ENCODE measurements at places on chromosomes 16 and 17.

DNA sequence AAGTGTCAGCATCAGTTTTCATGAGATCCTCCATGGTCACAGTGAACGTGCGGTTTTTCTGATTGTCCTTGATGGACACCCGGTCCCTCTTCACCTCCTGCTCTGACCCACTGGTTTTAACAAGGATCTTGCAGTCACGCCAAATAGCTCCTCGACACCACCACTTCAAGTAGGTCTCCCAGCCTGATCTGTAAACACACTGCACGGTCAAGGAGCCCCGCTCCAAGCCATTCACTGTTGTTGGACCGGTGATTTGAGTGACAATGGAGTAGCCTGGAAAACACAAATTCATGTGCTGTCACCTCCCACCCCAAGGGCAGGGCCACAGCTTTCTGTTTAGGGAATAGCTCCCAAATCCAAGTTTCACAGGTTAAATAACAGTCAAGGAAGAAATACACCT is 8.2 kb downstream of the CD300LF start:
- no peak for DNase-seq

GRCh38 chr16:1310832-1311200 is 1.4 kb downstream of the UBE2I start:
- DNase-seq = no peak

- no peak for DNase-seq
Observed at GRCh38 chr16:6331770-6332169, 1000.9 kb upstream of the RBFOX1 start.

DNA sequence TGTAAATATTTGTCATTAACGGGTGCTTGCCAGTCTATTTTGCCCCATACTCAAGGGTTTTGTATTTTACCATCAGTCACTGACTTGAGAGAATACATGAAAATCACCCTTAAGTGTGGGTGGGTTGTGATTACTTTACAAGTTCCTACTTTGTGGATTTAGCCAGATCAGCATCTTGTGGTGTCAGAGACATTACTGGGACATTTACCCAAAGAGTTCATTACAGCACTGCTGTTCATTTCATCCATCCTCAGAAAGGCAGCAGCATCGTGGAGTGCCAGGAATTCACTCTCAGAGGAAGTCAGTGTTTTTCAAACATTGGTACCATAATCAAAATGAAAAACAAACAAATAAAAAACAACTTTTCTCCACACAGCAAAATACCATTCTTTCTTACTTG is 110.8 kb downstream of the CNTNAP4 start:
- no peak for DNase-seq

- DNase-seq = no peak
Observed at GRCh38 chr17:41512546-41513167, 6.0 kb downstream of the KRT15 start.

- DNase-seq = no peak
Observed at GRCh38 chr16:54034684-54035083, 251.9 kb downstream of the IRX3 start.

DNA sequence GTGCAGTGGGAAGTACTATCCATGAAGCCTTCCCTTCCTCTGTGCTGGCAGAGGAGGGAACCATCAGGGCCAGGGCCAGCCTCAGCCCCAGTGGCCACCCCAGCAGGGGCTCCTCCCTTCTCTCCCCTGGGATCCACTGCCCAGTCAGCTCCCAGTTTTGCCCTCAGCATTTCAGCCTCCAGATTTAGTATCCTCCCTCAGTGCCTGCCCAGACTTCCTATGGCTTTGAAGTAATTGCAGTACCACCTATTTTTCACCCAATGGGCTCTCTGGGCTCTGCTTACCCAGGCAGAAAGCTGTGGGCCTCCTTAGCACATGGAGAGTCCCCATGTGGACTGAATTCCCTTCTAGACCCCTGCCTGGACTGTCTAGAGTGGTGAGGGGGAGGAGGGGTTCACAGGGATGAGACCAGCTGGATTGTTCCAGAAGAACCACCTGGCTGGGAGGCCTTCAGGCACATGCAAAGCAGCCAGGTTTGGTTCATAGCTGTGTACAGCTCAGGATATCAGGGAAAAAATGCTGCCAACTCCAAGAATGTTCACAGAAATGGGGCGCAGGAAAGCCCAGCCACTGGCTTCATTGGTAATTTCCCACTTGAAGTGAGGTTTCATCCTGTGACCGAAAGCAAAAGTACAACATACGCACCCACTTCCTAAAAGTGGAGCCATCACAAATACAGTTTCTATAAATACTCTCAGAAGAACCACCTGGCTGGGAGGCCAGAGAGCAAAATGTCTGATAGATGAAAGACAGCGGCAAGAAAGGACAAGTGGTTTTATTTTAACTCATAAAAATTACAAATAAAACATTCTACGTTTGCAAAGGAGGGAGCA is 15.2 kb upstream of the HERPUD1 start:
- no peak for DNase-seq

DNA sequence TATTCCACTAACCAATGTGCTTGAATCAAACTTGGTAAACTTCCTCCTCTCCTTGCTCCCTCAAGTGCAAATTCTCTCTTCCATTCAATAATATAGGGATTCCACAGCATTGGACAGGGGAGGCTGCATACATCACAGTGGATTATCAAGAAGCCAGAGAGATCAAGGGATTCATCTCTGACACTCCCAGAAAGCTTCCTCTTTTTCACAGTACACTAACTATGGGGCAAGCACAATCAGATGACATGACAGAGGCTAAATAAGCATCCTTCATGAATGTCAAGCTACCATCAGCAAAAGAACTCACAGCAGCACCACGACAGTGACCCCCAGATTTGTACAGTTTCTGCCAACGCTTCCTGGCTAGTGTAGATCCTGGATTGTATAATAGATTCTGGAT is 178.4 kb upstream of the C17orf78 start:
- no peak for DNase-seq

DNA sequence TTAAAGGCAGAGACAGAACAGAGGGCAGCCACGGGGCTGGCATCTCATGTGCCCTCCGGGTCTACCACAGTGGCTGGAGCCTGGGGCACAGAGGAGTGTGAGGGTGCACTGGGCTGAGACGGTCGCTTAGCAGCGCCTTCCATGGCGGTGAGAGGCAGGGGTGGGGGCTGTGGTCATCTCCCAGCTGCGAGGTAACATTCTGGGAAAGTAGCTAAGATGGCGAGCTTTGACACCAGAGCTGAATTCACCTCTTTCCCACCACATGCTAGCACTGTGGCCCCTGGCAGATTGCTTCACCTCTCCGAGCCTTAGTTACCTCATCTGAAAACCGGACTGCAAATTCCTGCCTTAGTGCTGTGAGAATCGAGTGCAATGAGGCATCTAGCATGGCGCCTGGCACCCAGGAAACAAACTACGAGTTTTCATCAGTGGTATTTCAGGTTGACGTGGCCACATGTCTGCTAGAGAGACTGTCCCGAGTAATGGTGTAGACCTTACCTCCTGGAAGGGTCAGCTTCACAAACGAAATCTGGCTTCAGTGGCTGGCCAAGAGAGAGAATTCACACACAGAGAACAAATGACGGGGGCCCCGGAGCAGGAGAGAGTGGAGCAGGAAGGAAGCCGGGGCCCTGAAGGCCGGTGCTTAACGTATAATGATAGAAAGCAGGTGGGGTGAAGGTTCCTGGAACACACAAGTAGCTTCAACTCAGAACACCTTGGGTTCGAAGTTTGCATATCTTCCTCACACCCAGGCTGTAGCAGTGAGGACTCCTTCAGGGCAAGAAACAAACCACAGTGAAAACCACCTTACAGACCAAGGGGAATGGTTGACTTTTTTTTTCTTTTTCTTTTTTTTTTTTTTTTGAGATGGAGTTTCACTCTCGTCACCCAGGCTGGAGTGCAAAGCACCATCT is 63.9 kb upstream of the RPH3AL start:
- DNase-seq = no peak

DNA sequence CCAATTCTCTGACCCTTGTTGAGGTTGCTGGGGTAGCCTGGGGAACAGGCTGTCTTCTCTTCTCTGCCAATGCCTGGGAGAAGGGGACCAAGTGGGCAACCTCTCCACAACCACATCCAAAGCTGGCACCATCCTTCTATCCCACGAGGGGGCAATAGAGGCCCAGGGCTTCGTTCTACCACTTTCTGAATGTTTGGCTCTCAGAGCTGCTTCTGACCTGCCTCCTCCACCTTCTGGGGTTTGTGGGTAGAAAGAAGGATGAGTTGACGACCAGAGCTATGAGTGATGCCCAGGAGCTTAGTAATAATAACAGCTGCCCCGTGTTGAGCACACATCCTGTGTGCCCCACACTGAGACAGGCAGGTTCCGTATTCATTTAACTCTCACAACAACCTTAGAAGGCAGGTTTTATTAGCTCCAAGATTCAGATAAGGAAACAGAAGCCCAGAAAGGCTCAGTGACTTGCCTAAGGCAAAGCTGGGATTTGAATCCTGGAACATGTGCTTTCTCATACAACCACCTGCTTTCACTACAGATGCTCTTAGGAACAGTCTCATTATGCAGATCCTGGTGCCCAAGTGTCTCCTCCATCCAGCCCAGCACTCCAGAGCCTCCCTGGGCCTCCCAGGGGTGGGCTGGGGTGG is 11.1 kb downstream of the TSPOAP1 start:
- no peak for DNase-seq

GRCh38 chr17:21127509-21128077 is 829 bp downstream of the DHRS7B start:
- DNase-seq = no peak

- DNase-seq = no peak
Observed at GRCh38 chr17:78020717-78021108, 62.2 kb downstream of the TNRC6C start.

DNA sequence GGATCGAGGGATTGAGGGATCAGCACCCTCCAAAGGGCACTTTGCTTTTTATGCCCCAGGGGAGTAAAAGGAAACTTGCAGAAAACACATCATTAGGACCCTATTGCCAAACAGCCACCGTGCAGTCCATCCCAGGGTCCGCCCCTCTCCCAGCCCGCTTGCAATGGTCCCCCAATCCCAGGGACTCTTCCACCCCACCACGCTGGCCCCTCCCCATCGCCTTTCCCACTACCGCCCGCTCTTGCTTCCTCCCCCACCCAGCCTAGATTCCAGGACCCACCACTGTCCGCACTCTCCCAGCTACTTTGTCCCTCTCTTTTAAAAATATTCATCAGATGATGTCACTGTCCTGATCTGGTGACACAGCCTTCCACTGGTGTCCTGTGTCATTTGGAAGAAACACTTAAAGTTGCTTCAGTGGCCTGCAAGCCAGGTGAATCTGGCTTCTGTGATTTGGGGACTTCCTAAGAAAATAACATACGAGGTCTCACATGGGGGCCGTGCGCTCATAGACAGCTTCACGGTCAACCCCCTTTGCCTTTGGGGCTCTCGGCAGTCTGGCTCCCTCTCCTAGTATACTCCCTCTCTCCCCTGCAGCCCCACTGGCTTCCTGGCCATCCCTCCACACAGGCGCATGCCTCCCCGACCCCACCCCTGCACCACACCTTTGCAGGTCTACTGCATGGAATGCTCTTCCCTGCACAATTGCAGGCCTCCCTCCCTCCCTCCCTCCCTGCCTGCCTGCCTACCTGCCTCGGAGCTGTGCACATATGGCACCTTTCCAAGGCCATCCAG is 127.9 kb downstream of the RBFOX3 start:
- DNase-seq = no peak

- DNase-seq = no peak
Observed at GRCh38 chr17:31803494-31804213, 55.4 kb downstream of the COPRS start.

GRCh38 chr16:86281421-86281820 is 228.9 kb upstream of the FOXF1 start:
- DNase-seq = no peak

DNA sequence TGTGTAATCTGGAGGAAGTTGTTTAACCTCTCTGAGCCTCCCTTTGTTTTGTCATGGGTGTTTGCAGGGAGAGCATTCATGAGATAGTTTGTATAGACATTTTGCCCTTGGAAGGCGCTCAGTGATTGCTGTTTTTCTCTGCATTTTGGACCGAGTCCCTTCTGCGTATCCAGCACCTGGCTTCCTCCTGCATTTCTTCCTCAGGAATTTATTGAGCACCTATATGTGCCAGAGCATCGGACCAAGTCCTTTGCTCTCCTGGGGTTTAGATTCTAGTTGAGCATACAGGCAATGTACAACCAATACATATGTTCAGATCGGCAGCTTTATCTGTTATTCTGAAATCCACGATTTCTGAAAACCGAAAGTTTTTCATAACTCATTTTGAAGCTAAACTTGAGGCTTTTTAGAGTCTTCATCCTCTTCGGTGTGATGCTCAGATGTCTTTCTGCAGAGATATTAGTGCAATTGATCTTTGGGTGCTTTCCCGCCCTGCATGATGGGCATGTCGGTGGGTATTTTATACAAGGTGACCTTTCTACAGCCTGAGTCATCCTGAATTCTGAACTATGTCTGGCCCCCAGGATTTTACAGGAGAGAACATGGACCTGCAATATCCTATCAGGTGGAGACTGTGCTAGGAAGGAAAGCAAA is 4.1 kb downstream of the IL4R start:
- no peak for DNase-seq

DNA sequence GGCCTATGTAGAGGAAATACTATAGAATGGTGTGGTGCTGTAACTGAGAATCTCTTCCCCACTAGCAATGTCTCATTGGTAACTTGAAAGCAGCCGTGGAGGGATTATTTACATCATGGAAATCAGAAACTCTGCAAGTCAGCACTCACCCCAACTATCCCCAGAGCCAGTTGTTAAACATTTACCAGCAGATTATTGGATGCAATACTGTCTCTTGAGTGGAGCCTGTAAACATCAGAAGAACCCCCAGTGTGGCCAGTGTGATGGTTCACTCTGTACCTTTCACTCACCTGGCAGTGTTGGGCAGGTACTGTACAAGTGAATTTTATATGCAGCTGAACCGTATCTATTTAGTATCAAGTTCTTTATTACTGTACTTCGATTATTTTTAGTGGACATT is 299.8 kb upstream of the SALL1 start:
- DNase-seq = no peak
